ENCODE measurements at places on chromosomes 7 and 10.

- DNase-seq, result no peak
These were observed 157.0 kb downstream of the DNAJB6 start for GRCh38 chr7:157493776-157494175.

- DNase-seq, result no peak
These were observed 21.0 kb downstream of the PWWP2B start for GRCh38 chr10:132417957-132418441.

DNA sequence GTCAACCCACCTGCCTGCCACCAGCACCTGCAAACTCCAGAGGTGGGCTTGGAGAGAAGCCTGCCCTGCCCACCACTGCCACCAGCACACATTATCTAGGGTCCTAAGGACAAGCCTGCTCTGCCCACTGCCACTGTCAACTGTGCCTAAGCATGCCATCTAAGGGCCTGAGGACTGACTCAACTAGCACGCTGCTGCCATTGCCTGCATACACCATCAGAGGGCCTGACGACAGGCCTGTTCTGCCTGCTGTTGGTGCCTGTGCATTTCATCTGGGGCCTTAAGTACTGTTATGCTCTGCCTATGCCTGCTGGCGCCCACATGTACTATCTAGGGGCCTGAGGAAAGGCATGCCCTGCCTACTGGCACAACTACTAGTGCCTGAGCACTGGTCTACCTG is 27.0 kb upstream of the LRRD1 start:
- no peak for DNase-seq

DNA sequence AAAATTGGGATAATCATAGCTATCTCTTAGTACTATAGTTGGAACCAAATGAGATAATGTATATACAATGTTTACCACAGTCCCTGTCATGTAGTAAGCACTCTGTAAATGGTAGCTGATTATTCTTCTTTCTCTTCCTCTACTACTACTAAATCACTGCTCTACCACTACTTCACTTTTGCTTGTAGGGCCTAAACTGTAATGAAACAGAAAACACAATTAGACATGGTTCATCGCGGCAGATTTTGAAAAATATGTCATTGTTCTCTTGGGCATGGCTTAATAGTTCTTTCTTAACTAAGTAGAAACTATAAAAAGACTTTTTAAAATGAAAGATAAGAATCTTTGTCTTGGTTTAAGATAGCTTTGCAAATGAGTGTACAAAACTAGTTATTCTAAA is 34.9 kb downstream of the R3HCC1L start:
- no peak for DNase-seq

DNA sequence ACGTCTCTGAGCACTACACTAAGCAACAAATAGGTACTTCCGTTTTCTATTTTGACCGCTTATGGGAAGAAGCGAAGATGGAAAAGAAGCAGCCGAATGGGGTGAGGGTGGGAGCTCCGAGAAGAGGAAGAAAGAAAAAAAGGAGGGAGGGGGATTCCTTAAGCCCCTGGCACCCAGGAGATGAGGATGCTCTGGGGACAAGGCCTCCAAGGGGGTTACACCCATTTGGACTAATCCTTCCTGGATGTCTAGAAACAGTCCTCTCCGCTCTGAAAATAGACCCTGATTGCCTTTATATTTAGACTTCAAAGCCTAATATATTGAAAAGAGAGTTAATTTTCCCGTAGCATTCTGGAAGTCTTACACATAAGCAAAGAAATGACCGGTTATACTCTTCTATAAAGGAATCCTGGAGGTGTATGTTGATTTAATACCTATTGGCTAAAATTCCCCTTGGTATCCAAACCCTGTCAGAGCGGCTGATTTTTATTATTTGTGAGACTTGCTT is 676 bp upstream of the HTR7 start:
- no peak for DNase-seq

DNA sequence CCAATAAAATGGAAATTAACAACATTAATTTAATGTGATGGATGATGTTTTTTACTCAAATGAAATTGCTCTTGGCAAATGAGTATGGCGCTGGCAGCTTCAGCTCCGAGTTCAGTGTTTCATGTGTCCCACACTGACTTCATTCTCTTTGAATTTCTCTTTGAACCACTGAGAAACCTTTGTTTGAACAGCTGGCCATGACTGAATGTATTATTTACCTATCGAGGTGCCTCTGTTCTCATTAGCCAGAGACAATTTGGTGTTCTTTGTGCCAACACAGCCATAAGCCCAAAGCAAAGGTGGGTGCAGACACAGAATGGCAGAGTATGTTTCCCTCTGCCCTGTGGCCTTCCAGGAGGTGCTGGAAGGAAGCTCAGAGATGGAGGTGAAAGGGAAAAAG is 42.1 kb downstream of the TMEM178B start:
- no peak for DNase-seq

DNA sequence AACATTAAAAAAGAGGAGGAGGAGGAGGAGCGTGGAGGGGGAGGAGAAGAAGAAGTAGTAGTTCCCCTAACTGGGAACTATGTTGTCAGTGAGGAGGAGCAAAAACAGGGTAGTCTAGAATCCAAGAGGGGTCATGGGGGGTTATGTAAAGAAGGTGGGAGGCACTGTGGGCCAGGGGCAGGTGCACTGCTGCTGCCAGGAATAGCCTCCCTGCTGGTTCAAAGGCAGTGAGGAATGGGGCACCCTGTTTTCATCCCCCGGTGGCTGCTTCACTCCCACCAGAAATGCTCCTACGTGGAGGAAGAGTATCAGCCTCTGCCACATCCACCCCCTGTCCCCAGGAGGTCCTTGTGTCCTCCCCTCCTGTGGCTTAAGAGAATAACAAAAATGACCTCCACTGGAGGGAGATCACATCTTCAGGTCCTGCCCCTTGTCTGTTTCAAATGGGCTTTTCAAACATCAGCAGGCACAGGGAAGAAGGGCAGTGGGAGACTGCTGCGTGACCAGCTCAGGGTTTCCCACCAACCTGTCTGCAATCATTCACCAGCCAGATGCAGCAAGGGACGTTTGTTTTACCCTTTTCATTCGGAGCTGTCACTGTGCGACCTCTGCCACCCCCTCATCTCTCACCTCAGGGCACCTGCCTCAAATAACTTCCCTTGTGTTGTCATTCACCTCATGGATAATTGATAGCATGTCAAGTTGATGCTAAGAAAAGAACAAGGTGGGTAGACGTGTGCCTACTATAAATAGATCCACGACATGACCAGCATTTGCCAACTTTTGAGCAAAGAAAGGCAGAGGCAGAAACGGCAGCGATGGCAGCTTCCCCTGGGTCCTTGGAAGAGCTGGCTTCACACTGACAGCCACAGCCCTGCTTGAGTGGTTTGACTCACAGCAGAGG is 92.6 kb downstream of the DGKI start:
- DNase-seq, result no peak

GRCh38 chr10:79939969-79940368 is 8.9 kb downstream of the SFTPD start:
- DNase-seq, result no peak

DNA sequence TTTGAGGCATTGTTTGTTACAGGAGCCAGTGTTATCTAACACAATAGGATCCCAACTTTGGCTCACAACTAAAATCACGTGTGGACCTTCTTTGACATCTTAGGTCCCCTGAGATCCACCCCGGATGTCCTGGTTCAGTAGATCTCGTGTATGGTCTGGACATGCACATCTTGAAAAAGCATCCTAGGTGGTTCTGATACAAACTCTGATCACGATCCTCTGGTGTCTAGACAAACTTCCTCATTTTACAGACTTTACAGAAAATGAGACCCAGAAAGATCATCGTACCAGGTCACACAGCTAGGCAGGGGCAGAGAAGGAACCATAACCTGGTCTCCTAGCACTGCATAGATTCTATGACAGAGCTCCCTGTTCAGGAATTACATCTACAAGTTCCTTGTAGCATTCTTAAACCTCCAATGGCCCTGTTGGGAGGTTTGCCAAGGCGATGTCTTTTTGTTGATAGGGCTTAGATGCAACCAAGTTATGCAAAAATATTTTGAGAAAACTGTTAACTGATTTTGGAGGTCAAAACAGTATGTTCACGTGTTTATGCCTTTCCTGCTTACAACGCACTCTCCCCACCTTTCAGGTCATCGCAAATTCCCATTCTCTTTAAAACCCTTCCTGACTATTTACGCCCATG is 30.8 kb upstream of the CHST15 start:
- DNase-seq, result no peak

- DNase-seq, result no peak
These were observed 22.8 kb downstream of the VOPP1 start for GRCh38 chr7:55549457-55549856.

- no peak for DNase-seq
These were observed 23.5 kb downstream of the STN1 start for GRCh38 chr10:103894441-103894864.

DNA sequence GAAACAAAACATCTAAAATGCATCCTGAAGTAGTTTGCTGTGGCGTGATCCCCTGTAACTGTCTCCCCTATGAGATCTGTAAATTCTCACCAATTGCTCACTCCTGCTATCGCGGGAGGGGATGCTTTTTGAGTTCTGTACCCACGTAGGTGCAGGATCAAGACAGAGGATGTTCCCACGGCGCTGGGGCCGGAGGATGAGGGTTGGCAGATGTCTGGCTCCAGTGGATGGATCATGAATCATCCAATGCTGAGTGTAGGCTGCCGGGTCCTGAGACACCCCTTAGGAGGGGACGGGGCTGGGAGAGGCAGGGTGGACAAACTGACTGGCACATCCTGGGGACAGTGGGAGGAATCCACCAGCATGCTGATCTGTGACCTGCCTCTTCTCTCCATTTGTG is 224.4 kb downstream of the USP6NL start:
- DNase-seq, result no peak

DNA sequence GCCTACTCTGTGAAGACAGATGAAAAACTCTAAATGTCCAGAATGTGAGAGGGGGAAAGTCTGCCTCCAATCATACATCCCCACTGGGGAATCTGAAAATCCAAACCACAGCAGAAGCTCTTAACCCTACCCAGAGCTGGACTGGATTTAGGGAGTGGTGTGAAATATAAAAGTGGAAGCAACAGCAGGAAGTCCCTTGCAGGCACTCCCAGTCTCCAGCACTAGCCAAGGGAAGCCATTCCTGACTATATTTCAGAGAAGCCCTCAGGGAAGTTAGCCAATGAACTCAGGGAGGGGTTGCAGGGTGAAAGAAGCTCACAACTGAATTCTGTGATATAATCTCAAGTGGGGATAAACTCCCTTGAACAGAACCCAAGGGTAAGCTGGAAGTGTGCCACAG is 51.5 kb downstream of the CRPPA start:
- DNase-seq, result no peak

- DNase-seq, result no peak
These were observed 293.7 kb downstream of the FZD1 start for GRCh38 chr7:91557789-91558404.

GRCh38 chr7:159023746-159024145 is 120.9 kb downstream of the VIPR2 start:
- DNase-seq, result no peak

- no peak for DNase-seq
These were observed 192.2 kb downstream of the SEMA3A start for GRCh38 chr7:84002348-84002747.

DNA sequence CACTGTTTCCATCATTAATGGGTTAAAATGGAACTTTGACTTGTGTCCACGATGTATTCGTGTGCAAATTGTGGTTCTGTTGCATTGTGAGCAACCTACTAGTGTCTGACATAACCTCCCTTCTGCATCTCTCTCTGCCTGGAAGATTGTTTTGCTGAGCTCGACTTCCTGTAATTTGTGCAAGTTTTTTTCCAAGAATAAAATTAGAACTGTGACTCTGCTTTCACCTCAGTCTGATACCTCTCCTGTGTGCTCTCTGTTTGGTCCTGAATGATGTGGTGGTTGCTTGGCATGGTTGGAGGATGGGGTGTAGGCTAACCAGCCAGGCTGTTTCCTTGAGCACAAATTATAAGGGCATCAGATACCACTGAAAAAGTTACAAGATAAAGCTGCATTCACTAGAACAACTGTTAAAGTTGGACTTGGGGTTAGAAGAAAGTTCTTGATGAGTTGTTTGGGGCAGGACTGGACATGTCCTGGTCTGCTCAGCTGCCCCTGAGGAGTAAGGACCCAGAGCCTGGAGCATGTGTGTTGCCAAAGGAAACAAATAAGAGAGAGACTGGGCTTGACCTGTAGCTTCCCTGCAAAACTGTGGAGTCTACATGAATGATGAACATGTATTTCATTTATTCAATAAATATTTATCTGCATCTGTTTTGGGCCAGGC is 1.9 kb upstream of the VOPP1 start:
- no peak for DNase-seq

DNA sequence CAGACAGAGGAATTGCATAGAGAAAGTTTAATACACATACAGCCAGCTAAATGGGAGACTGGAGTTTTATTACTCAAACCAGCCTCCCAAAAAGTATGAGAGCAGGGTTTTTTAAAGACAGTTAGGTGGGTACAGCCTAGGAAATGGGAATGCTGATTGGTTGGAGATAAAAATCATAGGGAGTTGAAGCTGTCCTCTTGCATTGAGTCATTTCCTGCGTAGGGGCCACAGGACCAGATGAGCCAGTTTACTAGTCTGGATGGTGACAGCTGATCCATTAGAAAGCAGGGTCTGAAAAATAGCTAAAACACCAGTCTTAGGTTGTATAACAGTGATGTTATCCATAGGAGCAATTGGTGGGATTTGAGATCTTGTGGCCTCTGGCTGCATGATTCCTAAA is 76.1 kb upstream of the POM121L12 start:
- DNase-seq, result no peak

- no peak for DNase-seq
These were observed 26.9 kb downstream of the ASAH2 start for GRCh38 chr10:50224330-50224952.

DNA sequence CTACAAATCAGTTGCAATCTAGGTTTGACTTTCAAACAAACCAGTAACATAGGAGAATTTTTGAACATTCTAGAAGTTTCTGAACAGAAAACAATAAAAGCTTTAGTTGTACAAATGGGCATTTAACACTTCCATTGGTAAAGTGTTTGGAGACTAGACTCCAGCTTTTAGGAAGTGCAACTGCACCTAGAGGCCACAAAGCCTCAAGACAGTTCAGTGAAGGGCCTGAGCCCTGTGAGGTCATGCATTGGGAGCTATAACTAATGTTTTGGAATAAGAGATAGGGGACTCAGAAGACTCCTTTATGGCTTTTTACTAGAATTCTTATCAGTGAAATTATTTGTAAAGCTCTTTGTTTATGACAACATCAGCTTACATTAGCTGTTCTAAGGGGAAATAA is 3.0 kb upstream of the EPHB6 start:
- no peak for DNase-seq

- no peak for DNase-seq
These were observed 10.4 kb upstream of the EIF3A start for GRCh38 chr10:119090968-119091367.

- DNase-seq, result no peak
These were observed 30.3 kb upstream of the CREB3L2 start for GRCh38 chr7:138032186-138032585.

DNA sequence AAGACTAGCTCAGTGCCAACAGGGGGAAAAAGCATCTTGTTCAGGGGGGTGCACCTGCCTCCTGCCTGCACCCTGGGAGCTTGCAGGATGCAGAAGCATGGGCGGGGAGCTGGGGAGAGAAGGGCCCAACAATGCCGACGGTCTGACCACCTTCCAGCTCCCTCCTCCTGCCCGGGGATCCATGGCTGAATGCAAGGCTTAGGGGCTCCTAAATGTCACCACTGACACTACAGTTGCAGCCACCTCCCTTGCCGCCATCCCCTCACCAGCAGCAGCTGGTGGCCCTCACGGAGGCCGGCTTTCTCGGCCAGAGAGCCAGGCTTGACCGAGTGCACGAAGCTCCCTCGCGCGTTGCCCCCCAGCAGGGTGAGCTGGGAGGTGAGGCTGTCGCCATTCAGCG is 78.8 kb upstream of the GNA12 start:
- no peak for DNase-seq

- DNase-seq, result no peak
These were observed 77.9 kb downstream of the DNAJB6 start for GRCh38 chr7:157414702-157415096.
